ENCODE measurements at places on chromosomes 2 and 18.

- no peak for DNase-seq
Observed at GRCh38 chr2:31526946-31527732, 53.6 kb downstream of the SRD5A2 start.

DNA sequence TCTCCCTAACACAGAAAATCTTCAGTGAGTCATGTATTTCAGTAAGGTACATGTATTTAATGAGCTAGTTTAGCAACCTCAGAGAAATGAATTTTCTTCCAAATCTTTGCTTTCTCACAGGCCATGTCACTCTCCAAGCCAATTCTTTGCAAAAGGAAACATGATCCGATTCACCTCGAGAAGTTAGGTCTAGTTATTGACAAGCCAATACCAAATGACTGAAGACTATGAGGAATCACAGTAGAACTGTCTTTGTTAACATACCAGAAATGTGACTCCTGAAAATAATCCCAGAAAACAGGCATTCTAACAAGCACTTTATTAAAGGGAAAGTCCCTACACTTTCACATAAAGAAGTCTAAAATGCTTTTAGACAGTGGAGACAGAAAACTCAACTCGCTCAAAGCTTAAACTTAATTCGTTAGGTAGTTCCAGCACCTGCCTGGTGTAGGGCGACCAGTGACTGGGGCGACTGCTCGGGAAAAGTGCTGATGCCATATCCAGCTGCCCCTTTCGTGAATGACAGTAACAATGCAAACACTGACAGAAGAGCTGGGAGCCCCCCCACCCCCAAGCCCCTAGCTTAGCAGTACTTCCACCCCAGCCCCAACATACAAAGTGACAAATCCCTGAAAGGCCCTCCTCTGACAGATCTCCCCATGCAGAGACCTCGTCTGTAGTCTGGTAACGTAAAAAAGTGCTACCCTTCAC lies 1.8 kb downstream of the MEMO1 start:
- no peak for DNase-seq

GRCh38 chr2:182359990-182360662 lies 66.7 kb downstream of the PDE1A start:
- DNase-seq: peak; percentile 28

DNA sequence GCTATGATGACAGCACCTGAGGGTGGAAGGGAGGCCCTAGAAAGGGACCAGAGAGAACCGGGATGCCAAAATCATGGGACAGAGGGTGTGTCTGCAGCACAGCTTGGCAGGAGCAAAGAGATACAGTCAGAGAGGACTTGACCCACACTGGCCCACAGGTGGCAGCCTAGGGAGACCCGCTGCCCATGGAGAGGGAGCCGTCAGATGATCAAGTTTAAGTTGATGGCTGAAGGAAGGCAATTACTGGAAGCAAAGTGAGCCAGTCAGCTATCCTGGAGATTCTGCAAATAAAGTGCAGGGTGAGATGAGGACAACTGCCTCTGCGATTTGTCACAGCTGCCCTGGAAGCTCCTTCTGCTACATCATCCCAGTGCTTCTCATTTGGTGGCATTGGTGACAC lies 74.0 kb downstream of the CMPK2 start:
- DNase-seq: no peak

DNA sequence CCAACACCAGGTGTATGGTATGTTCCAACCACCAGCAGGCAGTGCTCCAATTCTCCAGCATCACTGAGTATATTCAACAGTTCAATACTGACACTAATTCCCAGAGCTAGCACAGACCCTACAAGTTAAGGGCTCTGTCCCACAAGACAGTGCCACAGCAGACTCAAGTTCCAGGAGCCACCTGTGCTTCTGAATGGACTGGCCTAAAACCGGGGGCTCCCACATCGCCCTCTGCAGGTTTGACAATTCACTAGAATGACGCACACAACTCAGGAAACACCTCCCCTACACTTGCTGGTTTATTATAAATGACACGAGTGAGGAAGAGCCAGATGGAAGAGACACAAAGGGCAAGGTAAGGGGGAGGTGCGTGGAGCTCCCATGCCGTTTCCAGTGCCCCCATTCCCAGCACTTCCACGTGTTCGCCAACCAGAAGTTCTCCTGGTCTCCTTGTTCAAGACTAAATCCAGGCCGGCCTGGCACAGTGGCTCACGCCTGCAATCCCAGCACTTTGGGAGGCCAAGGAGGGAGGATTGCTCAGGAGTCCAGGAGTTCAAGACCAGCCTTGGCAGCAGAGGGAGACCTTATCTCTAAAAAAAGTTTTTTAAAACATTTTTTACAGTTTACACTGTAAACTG lies 12.2 kb upstream of the ATP6V1B1 start:
- no peak for DNase-seq

- no peak for DNase-seq
Observed at GRCh38 chr18:48657447-48658120, 118.8 kb downstream of the CTIF start.

- no peak for DNase-seq
Observed at GRCh38 chr2:102147935-102148334, 5.4 kb downstream of the IL1R1 start.

DNA sequence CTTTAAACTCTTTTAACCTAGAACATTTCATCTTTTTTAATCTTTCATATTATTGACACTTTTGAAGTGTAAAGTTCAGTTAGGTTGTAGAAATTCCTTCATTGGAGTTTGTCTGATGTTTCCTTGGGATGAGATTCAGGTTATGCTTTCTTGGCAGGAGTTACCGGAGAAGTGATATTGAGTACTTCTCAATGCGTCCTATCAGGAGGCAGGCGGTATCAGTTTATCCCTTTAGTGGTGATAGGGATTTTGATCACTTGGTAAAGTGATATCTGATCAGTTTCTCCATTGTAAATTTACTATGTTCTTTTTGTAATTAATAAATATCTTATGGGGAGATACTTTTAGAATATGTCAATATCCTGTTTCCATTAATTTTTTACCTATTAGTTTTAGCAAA lies 78.4 kb downstream of the DTNB start:
- no peak for DNase-seq

GRCh38 chr2:173963817-173964564 lies 1.2 kb downstream of the SP3 start:
- DNase-seq: peak; percentile 65

GRCh38 chr2:60838481-60838880 lies 42.9 kb upstream of the REL start:
- DNase-seq: no peak

DNA sequence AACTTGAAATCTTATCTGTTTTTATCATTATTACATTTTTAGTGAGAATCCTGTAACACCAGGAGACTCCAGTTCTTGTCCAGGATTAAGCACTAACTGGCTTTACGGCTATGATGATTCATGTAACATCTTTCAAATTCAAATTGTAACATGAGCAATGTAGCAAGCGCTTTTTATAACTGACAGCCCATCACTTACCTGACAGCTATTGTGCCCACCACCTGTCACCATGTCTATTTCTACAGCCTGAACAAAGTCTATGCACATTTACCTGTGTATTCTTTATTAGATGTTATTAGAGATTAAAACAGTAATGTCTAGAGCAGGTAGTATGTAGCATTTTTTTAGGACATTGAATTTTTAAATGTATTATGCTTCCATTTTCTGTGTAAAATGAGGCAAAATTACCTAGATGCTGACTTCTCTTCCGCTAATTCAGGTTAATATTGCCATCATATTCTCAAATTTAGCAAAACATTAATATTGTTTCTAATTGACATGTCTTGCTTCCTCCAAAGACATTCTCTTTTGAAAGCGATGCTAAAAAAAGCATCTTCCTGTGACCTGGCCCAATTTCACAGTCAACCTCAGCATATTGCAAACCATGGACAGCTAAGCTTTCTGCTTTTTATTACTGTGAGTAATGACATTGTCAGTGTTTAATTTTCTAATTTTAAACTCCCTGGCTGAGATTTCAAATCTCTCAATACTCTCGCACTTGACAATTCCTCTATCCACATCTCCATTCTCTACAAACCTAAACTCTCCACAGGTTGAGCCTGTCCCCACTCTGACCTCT lies 37.8 kb downstream of the RIT2 start:
- no peak for DNase-seq

DNA sequence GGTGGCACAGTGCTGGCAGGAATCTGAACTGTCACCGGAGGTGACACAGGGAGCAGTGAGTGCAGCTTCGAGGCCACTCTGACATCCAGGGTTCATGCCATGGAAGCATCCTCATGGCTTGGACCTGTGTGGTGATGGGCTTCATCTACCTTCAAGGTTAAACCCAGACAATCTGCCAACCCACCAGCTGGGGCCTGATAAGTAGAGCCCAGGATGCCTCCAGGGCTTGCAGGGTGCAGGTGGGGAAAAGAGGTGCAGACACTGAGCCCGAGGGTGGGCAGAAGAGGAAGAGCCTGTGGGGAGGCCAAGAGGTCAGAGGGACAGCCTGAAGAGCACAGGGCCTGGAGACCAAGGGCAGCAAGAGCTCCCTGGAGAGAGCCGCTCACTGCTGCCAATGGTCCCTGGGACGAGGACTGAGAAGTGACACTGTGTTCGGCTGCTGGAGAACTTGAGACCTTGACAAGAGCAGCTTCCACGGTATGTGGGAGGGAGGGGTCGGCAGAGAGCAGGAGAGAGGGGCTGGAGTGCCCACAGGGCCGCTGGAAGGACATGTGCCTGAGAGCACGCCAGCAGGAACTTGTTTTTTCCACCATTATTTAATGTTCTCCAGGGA lies 8.1 kb upstream of the HES6 start:
- no peak for DNase-seq

- peak; percentile 66 for DNase-seq
Observed at GRCh38 chr18:50266248-50266704, at the start of gene CFAP53. TSS of gene CFAP53 (minus strand) at chr18:50266495. CDS start at chr18:50266404, 91 bp downstream.

DNA sequence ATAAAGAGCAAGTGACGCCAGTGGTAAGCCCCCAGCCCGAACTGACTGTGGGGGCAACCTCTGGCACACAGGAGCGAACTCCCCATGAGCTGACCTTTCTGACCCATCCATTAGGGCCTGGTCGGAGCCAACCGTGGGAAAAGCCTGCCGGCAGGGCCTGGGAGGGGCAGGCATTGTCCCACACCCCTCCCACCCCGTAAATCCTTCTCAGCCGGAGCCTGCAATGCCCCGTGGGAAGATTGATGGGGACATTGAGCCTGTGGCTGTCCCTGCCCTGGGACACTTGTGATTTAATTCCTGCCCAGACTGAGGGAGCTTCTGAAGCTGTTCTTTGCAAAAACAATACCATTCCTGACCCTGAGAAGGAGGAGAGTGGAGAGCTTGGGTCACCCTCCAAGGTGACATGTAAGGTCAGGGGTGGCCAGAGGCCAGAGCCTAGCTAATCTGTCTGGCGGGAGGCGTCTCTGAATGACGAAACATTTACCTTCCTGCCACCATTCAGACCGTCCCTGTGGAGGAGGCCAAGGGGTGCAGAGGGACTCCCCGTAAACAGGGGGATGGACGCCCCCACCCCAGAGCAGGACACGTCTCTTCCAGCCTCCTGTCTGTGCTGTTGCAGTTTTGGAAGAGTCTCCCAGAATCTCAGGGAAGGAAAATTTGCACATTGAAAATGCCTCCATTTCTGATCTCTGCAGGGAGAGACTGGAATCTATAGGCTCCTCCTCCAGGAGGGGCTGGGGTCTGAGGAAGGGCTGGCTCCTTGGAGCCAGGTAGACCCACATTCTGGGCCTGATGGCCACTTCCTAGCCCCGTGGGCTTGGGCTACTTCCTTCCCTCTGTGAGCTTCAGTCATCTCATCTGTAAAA lies 51.2 kb upstream of the HS6ST1 start:
- no peak for DNase-seq

DNA sequence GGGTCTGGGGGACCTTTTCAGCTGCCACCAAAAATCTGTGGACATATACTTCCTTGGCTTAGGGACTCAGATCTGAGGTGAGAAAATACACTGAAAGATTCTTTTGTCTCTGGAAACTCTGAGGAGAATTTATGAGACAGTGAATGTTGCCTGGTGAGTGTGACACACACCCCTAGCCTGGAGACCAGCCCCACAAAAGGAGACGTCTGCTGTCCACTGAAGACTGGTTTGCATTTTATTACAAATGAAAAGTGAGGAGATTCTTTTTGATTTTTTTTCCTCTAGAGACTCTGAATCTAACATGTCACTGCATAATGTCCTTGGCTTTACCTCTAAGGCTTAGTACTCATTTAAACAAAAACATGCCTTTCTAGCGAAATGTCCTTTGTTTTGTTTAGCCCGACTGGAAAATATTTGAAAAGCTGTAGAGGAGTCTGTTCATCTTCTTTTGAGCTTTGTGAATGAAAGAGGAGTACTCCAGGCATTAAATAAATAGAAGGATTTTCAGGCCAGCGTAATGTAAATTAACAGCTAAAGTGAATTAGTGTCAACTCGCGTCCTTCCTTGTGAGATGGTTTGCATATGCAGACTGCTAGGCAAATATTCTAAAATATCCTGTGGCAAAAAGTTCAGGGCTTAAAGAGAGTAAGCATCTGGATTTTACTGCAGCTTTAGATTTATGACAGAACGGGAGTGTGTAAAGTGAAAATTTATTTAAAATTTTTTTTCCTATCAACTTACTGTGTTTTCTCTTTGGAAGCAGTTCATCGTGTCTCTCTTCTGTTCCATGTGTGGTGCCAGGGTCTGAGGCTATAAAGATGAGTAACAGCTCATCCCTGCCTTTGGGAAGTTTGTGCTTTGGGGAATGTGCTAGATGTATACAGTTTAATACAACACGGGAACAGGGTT lies 125.4 kb downstream of the VWA3B start:
- DNase-seq: no peak

- DNase-seq: peak; percentile 42
Observed at GRCh38 chr2:100988630-100989417, 13.3 kb upstream of the RPL31 start.

DNA sequence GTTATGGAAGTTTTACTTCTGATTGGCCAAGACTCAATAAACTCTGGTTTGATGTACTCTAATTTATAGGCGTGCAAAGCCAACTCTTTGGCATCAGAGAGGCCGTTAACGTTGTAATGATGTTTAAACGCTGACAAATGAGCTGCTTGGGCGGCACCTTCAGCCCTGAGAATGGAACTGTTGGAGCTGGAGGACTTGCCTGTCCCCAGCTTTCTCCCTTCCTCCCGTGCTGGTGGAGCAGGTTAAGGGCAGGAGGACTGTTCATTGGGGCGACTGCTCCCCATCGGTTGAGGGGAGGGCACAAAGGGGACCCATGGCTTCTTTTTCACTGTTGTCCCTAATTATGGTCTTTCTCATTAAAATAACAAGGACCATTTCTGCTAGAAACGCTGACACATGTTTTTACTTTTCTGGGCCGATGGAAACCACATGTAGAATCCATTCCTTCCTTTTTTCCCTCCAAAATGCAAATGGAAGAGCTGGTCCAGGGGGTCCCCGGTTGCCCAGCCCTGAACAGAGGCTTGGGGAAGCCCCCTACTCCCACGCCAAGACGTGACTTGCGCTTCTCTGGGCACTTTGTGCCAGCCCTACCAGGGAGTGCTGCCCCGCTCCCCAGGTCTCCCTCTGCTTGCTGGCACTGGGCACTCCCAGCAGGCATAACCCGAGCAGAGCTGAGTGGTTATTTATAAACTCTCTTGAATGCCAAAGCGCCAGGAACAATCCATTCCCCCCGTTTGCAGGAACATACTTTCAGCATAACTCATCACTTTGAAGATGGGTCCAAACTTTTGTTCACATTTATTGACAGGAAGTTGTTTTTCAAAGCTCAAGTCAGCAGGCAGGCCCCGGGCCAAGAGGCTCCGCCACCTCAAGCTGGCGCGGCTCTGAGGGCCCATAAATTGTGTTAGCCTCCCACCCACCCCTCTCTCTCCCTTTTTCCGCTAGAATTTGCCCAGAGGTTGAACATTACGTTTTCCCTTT lies 170.1 kb downstream of the ASB1 start:
- DNase-seq: peak; percentile 83

All from GM04504 (cell line).